Posterior cingulate gyrus (tissue), 11 donors: ENCODE measurements at places on chromosomes 5 and 9.

DNA sequence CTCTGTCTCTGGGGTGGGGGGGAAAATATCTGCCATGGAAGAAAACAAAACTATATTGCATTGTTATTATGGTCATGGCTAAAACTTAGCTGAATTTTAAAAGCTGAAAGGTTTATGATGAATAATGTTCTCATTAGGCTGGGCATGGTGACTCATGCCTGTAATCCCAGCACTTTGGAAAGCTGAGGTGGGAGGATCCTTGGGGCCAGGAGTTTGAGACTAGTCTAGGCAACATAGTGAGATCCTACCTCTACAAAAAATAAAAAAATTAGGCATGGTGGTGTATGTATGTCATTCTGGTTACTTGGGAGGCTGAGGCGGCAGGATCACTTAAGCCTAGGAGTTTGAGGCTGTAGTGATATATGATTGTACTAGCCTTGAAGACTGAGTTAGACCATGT is 44.5 kb downstream of the IPO11 start:
- no peak for DNase-seq

DNA sequence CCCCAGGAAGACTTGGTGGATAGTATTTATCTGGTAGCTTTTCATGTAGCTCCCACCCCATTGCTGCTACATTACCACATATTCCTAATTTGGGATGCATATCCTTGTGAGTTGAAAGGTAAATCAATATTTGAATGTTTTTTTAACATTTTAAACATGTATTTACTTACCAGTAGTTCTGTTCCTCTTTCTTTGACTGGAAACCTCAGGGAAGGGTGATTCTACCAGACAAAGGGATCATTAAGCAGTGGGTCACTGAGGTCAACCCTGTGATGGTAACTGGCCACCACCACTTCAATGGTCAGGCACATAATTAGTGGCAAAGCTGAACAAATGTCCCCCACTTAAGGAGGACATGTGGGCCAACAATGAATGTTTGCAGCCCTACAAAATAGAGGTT is 27.2 kb upstream of the KLF9 start:
- DNase-seq: no peak

GRCh38 chr9:18404434-18405029 is 69.4 kb upstream of the ADAMTSL1 start:
- no peak for DNase-seq

DNA sequence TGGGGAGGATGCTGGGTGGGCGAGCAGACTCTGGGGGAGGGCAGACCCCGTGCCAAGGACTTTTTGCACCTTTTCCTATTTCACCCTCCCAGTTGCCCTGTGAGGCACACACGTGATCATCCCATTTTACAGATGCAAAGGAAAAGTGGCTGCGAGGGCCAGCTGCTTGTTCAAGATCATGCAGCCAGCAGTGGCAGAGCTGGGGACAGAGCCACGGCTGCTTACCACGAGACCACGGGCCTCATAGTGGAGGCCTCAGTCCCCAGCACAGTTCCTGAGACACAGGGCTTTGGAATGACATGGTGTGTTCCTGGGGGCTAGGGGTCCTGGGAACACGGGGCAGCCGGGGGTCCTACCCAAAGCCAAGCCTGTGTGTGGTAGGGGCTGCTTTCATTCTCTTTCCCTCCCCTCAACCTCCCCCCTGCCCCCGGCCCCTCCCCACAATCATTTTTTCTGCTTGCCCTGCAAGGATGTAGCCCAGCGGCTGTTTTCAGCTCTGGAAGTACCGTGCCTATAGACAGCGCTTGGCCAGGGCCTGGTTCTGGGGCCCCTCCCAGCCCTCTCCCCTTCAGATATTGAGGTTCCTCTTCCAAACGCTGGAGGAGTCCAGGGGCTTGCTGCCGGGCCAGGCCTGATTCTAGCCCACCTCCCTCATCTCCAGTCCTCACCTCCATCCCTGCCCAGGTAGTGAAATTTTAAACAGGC is 58.5 kb upstream of the IER5L start:
- no peak for DNase-seq

DNA sequence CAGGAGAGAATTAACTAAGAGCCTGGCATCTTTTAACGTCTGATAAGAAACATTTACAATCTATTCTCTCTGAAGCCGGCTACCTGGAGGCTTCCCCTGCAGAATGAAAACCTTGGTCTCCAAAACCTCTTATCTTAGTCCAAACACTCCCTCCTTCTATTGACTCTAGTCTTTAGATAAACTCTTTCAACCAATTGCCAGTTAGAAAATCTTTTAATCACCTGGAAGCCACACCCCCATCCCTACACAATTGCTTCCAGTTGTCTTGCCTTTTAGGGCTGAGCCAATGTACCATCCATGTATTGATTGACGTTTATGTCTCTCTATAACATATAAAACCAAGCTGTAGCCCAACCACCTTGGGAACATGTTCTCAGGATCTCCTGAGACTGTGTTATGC is 1343.1 kb upstream of the C9orf72 start:
- DNase-seq: no peak

DNA sequence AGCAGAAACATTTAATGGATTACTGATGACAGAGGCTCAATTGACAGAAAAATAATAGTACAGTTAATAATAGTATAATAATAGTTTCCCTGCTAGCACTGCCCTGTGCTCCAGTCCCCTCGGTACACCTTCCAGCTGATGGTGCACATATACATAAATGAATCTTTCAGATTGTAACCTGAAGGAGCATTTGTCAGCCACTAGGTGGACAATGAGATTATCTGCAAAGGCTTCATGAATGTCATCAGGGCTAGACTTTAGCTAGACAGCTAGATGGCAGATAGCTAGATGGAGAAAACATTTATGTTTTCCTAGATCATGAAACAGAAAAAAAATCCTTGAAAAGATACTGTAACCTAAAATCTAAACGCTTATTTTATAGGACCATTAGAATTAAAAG is 304.4 kb upstream of the SMC2 start:
- DNase-seq: no peak

- DNase-seq: no peak
Observed at GRCh38 chr9:88821033-88821745, 170.1 kb upstream of the S1PR3 start.

GRCh38 chr5:60738461-60738860 is 38.5 kb upstream of the DEPDC1B start:
- DNase-seq: no peak

DNA sequence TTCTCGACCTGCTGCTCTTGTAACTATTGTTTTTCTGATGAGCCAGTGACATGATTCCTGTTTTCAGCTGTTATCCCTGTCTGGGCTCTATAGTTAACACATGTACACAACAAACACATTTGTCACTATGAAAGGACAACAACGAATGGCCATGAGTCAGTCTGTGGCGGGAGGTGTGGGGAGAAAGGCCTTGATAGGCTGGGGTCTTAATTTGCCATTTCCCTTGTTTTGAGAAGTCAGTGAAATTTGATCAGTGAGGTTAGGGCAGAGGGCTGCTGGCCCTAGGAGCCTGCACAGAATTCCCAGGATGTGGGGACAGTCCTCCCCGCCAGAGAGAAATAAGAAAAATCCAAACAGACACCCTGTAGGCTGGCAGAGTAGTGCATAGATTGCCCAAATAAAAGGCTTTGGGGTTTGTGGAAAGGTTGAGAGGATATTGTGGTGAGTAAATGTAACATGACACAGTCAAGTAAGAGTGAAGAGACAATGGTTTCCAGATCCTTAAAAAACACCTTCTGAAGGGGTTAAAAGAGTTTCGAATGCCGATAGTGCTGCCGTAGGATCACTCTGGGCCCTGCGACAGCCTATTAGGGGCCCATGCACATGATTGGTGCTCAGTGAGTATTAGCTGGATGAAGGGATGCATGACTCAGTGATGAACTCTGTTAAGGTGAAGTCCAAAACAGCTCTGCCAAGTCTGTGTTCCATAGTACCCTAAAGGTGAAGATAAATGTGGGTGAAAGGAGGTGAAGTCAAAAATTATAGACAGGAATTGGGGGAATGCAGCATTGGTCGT is 110.9 kb upstream of the PRRC1 start:
- no peak for DNase-seq

- DNase-seq: no peak
Observed at GRCh38 chr5:129631961-129632360, 115.9 kb upstream of the MINAR2 start.
